ENCODE measurements at places on chromosomes 3 and 15. TPM values are rescaled to one million over a fixed set of nuclear protein-coding genes. Genes with fewer than 3 reads are reported as not detected.

The NXPE3 gene
- 21.4 TPM for total RNA-seq

- DNase-seq: peak; percentile 72
Measured at GRCh38 chr15:84878504-84878903, 6.0 kb upstream of the SLC28A1 start.

DNA sequence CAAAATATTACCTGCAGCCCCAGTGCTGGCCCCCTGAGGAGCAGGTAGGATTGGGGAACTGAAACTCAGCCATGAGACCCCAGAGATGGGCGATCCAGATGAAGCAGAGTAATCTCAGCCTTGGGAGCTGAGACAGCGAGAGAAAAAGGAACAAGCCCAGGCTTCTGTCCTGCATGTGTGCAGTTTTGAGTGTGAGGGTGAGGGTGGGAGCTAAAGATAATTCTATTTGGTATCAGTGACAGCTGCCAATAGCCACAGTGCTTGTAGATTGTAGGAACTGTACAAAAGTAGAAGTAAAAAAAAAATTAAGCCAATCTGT, 5.9 kb downstream of the ATP8B4 start:
- no peak for DNase-seq

GRCh38 chr15:74397239-74398068, 30.0 kb upstream of the CYP11A1 start:
- DNase-seq: no peak

The KBTBD13 gene
- total RNA-seq: not detected

DNA sequence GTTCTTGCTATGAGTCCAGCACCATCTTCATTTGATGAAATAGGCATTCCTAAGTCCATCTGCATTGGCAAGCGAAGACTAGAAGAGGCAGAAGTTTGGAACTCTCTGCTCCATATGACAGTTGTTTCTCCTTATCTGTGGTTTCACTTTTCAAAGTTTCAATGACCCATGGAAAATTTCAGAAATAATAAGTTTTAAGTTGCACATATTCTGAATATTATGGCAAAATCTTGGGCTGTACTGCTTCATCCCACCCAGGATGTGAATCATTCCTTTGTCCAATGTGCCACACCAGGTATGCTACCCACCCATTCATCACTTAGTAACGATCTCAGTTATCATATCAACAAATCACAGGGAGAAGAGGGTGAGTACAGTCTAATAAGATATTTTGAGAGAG, 647.9 kb downstream of the GRM7 start:
- DNase-seq: no peak

- DNase-seq: peak; percentile 78
Measured at GRCh38 chr15:31434588-31435260, 108.1 kb downstream of the KLF13 start.

- DNase-seq: no peak
Measured at GRCh38 chr3:100852840-100853239, 140.4 kb downstream of the ABI3BP start.

DNA sequence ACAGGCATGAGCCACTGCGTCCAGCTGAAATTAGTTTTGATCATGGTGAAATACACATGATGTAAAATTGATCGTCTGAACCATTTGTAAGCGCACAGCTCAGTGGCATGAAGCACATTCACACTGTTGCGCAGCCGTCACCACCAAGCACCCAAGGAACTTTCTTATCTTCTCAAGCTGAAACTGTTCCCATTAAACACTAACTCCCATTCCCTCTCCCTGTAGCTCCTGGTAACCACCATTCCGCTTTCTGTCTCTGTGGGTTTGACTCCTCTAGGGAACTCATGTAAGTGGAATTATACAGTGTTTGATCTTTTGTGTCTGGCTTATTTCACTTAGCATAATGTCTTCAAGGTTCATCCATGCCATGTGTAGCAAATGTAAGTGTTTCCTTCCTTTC, 62.3 kb downstream of the FBLN2 start:
- no peak for DNase-seq

The DCP1A gene
- 35.4 TPM for total RNA-seq

DNA sequence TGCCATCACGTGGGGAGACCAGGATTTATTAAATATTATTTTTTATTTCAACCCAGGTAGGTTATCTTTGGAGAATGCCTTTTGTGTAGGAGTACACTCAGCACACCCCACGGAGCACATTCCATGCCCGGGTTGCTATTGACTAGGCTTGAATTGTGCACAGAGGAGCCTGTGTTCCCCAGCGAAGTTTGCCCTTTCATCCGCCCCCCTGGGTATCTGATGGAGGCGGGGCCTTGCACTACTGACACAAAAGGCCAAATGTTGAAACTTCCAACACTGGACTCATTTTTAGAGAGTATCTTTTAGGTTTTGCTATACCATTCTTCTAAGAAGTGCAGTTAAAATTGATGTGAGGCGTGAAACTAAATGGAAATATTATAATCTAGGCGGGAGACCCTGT, 39.3 kb upstream of the PPP4R2 start:
- no peak for DNase-seq

GRCh38 chr3:120438665-120439370, 12.0 kb downstream of the FSTL1 start:
- no peak for DNase-seq

DNA sequence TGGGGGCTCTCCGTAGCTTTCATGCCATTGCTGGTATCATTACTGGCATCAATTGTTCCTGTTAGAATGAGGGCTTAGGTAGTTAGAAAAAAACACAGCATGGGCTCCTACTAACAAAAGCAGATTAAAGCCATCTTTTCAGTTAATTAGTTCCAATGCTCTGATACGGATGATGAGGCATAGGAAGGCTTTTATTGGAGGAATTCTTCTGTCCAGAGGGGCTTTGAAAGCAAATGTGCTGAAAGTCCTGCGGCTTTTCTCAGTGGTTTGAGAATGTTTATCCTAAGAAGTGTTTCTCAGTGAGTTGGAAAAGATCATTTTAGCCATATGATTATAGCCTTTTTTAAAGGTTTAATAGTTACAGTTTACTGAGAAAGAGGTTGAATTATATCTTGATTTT, 198.5 kb downstream of the THSD4 start:
- no peak for DNase-seq

GRCh38 chr15:75827691-75828090, 15.6 kb upstream of the UBE2Q2 start:
- no peak for DNase-seq

DNA sequence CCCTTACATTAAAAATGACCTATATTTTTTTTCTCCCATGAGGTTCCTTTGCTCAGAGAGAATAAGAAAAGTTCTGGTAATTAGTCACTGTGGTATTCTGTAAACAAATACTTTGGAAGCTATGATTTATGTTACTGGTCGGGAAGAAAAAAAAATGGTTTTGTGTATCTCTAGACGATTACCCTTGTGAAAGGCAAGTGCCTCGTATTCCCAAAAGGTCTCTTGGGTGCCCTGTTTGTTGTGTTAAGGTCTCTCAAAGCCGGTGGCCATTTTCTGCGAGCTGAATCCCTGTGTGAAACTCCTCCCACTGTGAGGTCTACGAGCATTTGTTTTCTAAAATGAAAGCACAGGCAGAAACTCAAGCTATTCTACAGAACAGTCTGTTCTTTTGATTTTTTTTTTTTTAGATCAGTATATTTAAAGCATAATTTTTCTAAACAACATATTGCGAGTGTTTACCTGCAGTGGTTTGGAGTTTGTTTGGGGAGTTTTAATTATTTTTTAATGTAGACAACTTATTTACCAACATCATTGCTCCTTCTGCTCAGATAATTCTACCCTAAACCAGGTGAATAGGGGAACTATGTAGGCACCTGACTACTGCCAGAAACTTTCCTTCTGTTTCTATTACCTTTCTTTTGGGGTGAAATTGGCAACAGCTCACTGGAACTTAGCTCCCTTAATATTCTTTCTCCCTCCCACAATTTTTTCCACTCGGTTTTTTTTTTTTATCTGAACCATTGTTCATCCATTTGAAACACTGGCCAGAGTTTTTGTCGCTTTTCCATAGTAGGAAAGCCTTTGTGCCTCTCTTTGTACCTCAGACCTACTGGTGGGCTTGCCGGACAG, 44.0 kb downstream of the ZBTB38 start:
- peak; percentile 52 for DNase-seq

The CISH gene
- 258 TPM for total RNA-seq

GRCh38 chr3:162468791-162469190, 972.2 kb downstream of the OTOL1 start:
- no peak for DNase-seq

The RHCG gene
- total RNA-seq: not detected

DNA sequence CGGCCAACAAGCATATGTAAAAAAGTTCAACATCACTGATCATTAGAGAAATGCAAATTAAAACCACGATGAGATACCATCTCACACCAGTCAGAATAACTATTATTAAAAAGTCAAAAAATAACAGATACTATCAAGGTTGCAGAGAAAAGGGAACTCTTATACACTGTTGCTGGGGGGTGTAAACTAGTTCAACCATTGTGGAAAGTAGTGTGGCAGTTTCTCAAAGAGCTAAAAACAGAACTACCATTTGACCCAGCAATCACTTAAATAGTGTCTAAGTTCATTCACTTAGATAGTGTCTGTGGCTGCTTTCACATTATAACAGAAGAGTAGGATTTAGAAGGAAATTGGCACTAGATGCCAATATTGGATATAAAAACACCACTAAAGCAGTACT, 49.7 kb downstream of the CGGBP1 start:
- DNase-seq: no peak

DNA sequence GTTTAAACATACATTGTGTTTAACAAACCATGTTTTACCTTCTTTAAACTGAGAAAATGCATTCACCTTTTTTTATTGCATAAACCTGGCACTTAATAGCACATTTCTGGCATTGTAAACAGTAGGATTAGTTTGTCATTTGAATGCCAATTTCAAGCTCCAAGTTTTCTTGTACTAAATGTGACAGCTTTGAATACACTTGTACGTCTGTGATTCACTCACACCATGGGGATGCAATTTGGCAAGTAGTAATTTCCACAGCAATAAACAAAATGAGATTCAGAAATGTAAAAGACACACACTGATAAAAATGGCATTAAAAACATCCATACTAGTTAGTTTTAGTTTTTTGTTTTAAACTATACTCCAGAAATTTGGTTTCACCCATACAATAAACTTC, 598.9 kb downstream of the SI start:
- no peak for DNase-seq

DNA sequence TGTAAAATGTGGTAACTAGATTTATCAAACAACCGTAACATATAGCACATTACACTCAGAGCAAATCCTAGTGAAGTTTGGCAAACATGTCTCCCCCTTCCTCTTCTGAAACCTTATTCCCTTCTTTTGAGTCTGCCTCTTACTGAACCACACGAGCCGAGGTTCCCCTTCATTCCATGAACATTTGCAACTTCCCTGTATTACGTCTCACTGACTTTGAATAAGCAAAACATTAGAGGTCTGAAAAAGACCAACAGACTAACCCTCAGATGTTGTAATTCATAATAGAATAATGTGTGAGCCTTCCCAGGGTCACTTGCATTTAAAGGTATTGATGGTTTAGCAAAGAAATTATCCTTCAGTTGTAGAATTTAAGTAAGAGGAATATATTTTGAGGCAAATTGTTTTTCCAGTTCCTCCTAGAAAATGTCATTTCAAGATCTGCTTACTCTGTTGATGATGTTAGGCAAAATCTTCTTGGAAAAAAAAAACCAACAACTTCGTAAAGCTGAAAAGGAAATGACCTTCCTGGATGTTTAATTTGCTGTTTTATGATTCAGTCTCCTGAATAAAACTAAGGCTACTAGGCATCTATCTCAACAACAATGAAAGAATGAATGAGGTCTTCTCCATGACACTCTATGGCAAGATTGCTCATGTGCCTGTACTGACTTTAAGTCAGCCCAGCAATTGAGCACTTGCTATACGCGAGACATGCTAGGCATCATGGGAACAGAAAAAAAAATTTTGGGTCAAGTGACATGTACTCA, 296.9 kb upstream of the NECTIN3 start:
- DNase-seq: no peak

The EPHA3 gene
- total RNA-seq: 0.72 TPM
